ENCODE measurements at places on chromosomes 11 and 22.

- DNase-seq: no peak
Observed at GRCh38 chr22:41271787-41272186, 14.2 kb downstream of the RANGAP1 start.

- no peak for DNase-seq
Observed at GRCh38 chr11:100640646-100641045, 46.4 kb upstream of the ARHGAP42 start.

GRCh38 chr11:134100171-134100570 is 31.3 kb downstream of the JAM3 start:
- DNase-seq: no peak

DNA sequence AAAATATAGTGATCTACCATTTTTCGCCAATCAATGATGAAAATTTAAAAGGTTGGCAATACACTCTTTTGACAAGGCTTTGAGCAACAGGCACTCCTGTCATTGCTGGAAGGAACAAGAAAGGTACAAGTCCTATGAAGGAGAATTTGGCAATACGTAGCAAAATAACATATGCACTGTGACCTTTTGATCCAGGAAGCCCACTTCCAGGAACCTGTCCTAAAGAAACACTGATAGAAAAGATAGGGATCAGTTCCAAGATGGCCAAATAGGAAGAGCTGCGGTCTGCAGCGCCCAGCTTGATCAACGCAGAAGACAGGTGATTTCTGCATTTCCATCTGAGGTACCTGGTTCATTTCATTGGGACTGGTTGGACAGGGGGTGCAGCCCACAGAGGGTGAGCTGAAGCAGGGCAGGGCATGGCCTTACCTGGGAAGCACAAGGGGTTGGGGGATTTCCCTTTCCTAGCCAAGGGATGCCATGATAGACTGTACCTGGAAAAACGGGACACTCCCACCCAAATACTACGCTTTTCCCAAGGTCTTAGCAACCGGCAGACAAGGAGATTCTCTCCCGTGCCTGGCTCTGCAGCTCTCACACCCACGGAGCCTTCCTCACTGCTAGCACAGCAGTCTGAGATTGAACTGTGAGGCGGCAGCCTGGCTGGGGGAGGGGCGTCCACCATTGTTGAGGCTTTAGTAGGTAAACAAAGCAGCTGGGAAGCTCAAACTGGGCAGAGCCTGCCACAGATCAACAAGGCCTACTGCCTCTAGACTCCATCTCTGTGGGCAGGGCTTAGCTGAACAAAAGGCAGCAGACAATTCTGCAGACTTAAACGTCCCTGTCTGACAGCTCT is 69.7 kb upstream of the GALNT18 start:
- peak; percentile 91 for DNase-seq

DNA sequence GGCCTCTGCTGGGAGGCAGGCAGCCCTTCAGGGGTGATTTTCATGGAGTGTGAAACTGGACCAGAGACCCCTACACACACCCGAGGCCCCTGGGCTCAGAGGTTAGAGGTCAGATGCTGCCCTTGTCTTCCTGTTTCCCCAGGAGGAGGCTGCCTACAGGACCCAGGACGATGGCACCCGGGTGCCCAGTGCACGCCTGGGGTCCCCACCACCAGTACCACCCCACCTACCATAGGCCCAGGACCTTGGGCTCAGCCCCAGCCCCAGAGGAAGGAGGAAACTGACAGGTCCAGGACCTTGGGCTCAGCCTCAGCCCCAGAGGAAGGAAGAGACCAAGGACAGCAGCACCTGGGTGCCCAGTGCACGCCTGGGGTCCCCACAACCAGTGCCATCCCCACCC is 79.2 kb downstream of the BRD1 start:
- no peak for DNase-seq

- no peak for DNase-seq
Observed at GRCh38 chr22:39953101-39953500, 7.1 kb upstream of the TMA7B start.

GRCh38 chr11:6598555-6598954 is 4.9 kb downstream of the RRP8 start:
- DNase-seq: peak; percentile 15

GRCh38 chr11:105862736-105863367 is 159.2 kb downstream of the MSANTD4 start:
- DNase-seq: no peak

DNA sequence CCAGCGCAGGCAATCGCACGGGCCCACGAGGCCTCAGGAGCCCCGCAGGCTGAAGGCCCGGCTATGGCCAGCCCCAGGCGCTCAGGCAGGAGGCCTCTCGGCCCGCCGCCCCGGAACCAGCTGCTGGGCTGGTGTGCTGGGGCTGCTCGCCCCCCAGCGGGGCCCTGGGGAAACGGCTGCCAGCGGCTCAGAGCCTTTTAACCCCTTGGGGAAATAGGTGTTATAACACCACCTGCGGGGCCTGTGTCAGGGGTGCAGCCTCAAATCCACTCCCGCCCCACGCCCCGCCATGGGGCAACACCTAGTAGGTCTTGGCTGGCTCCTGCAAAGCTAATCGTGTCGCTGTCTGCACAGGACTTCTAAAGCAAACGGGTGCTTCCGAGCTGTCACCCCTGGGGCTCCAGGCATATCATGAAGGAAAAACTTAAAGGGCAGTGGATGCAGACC is 237.4 kb downstream of the TTC28 start:
- peak; percentile 91 for DNase-seq

GRCh38 chr11:86948733-86949132 is 6.5 kb downstream of the FZD4 start:
- no peak for DNase-seq

- DNase-seq: no peak
Observed at GRCh38 chr11:102620818-102621561, 4.1 kb downstream of the MMP20 start.

DNA sequence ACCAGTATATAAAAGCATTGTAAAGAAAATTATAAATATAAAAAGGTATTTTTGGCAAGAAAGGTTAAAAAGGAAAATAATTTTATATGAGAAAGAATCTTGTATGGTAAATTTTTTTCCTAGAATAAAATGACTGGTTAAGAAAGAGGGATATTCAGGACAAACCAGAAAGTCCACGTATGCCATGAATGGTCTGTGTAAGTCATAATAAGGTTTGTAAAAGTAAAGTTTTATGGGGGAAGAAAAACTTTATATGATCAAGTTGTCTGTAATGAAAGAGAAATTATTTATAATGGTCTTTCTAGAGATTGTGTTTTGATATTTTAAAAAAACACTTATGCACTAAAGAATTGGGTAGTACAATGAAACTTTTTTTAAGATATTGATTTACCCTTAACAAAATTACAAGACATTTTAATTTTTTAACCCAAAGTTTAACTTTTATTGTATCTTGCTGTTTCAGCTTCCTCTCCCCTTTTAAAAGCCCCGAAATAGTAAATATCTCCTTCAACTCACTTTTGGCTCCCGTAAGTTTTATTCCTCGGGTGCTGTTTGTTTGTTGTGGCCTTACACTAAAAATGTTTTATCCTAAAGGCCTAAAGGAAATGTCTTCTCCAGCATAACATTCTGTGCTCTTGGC is 47.7 kb downstream of the AMOTL1 start:
- peak; percentile 72 for DNase-seq

DNA sequence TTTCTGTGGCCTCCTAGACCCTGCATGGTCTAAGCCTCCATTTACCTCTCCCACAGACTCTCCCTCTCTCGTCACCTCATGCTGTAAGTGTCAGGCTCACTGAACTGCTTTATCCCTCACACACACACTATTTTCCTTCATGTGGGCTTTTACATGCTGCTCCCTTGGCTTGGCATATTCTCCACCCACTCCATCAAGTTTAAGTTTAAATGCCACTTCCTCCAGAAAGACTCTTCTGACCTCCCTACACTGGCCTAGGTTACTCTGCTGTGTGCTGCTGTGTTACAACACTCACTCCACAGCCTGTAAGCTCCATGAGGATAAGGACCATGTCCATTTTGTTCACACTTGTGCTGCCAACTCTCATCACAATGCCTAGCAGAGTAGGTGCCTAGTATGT is 2.5 kb downstream of the DCHS1 start:
- no peak for DNase-seq

DNA sequence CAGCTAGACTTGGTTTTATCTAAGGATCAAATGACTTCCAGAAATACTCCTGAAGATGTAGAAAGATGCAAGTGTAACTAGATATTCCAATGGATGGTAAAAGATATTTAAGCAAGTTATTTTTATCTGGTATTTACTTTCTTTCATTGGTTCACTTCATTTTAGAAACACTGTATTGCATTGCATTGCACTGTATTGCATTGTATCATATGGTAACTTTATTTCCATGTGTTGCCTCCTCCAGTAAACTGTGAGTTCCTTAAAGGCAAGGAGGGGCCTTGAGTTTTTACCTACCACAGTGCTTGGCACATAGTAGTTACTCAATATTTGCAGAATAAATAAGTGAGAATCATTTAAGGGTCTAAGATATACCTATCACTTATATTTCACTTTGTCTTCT is 31.8 kb upstream of the FLI1 start:
- no peak for DNase-seq

DNA sequence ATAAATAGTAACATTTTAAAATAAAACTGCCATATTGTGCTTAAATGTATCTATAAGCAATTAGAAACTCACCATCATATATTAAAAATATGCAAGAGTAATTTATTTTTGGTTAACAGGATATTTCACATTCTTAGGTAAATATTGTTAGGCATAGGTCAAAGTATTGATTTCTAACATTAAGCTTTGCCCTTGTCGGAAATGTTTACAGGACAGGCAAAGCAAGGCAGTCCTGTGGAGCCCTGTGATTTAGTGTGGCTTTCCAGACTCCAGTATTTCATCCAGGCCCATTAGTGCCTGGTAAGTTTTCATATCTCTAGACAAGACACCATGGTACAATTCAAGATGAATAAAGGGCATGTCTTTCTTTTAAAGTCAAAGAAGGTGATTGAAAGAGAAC is 114.9 kb upstream of the LARGE1 start:
- no peak for DNase-seq

DNA sequence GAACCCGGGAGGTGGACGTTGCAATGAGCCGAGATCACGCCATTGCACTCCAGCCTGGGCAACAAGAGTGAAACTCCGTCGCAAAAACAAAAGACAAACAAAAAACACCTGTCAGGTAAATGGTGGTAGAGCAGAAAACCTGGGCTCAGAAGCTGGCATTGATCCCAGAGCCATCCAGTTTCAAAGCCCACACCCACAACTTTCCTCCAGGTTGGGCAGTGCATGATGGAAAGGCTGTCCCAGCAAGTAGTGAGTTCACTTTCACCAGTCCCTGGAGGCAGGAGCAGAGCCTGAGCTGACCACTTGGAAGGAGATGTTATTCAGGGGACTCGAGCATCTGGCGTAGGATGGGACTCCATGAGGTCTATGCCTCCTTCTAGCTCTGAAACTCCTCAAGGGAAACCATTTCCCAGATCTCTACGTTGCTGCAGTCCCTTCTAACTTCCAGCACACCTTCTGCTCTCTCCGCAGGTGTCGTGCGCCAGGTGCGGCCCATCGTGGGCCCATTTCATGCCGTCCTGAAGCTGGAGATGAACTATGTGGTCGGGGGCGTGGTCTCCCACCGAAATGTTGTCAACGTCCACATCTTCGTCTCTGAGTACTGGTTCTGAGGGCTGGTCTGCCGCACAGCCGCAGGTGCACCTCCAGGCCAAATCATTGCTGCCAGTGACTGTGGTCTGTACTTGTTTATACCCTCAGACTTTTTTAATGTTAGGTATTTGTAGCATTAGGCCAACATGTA is 71.6 kb upstream of the ATXN10 start:
- DNase-seq: no peak

GRCh38 chr11:45904309-45904915 is 2.7 kb downstream of the FREY1 start:
- no peak for DNase-seq

DNA sequence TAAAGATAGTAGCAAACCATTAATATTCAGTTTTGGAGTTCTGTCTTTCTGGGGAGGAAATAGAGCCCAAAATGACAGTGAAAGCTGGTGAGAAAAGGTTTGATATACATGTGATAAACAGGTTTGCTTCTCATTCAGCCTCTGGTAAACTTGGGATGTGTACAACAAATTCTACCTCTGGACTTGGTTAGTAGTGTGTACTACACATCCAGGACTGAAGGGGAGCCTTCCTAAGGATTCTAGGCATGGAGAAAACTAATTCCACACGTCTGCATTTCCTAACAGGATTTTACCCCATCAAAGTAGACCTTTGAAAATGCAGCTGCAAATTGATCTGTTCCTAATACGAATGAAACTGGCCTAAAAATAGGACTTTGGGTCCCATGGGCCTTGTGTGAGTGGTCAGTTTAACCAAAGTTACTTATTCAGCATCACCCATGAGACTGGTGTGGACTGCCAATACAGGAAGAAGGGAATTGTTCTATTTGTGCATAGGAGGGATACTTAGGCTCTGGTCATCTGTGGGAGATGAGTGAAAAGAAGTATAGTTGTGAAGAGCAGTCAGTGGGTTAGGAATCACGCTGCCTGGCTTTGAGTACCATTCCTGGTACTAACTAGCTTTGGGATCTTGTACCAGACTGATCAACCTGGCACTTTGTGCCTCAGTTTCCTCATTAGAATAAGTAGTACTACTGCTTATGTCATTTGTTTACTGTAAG is 74.2 kb downstream of the YAP1 start:
- DNase-seq: no peak

- DNase-seq: no peak
Observed at GRCh38 chr11:45669146-45669545, 3.7 kb upstream of the CHST1 start.

DNA sequence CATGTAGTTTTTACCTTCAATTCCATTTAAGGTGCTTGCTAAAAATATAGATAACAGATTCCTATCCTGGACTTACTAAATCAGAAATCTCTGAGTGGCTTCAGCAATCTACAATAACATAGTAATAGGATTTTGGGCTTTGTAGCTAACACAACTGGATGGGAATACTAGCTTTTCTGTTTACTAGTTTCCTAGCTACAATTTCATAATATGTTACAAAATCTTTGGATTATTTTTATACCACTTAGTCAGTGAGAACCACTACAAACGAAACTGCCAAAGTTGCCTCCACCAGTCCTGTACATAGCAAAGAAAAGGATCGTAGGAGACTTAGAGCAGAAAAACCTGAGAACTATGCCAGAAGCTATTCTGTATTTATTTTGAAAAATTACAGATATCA is 87.7 kb upstream of the ANO3 start:
- no peak for DNase-seq

DNA sequence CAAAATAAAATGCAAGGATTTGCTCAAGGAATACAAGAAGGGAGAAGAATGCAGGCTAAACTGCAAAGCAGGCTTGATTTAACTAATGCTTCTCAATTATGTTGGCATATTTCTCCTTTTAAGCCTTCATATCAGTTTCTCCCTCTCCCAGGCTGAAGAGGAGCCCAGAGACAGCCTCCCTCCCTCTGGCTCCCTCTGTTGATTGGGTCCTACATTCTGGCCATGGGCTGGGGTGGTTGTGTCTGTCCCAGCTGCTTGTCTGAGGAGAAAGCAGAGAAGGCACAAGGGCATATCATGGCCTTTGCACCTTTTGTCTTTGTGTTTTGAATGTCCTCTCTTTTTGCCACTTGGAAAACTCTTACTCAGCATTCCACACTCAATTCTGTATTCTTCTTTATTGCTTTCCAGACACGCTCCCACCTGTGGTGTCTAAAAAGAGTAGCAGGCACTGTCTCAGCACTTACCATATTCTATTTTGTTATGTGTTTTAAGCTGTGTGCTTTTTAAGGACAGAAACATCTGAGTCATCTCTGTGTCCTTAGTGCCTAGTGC is 77.4 kb downstream of the INSC start:
- DNase-seq: peak; percentile 55
